ENCODE measurements at places on chromosomes 13 and 19.

- DNase-seq = no peak
Measured at GRCh38 chr19:35177377-35178274, 23.1 kb downstream of the FXYD5 start.

- no peak for DNase-seq
Measured at GRCh38 chr19:29812080-29812880, 489 bp downstream of the CCNE1 start.

DNA sequence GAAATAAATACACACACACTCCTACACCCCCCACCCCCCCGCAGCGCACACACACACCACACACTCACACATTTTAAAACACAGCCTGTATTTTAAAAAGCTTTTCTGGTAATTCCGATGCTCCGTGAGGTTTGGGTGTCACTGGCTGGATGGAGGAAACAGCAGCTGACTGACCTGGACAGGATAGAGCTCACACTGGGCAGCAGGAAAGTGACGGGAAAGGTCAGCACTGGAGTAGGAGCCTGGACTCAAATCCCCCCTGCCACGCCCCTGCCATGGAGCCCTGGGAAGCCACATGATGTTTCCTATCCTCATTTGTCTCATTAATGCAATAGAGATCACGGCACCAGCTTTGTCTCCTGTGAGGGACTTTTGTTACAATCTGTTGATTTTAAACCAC, 49.3 kb upstream of the STARD13 start:
- DNase-seq = no peak

DNA sequence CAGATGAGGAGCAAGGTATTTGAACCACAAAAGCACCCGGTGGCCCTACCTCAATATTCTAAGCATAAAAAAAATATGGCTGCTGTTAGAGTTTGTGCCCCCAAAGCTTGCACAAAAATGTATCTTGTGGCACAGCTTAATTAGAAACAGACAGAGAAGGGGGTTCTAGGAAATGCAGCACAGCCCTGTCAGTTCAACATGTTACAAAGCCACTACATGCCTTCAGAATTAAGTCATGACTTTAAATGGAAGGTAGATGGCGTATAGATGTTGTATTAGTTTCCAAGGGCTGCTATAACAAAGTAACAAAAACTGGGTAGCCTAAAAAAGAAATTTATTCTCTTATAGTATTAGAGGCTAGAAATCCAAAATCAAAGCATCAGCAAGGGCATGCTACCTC, 703.8 kb downstream of the DIAPH3 start:
- DNase-seq = no peak

- DNase-seq = no peak
Measured at GRCh38 chr19:40281381-40282208, 3.5 kb downstream of the AKT2 start.

DNA sequence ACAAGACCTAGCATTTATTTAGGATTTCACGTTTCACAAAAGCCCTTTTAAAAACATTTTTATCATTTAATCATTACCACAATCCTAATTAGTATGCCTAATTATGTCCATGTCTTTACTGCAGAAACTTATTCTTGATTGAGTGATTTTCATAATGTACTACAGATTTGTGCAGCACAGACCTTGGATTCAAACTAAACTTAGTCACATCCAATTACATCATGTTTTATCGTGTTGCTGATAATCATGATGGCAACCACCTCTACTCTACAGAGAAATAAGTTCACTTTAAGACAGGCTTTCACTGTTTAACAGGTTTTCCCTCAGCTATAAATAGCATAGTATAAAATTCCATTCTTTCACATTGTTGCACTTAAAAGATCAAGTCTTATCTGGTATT, 240.9 kb upstream of the RFC3 start:
- DNase-seq = no peak

DNA sequence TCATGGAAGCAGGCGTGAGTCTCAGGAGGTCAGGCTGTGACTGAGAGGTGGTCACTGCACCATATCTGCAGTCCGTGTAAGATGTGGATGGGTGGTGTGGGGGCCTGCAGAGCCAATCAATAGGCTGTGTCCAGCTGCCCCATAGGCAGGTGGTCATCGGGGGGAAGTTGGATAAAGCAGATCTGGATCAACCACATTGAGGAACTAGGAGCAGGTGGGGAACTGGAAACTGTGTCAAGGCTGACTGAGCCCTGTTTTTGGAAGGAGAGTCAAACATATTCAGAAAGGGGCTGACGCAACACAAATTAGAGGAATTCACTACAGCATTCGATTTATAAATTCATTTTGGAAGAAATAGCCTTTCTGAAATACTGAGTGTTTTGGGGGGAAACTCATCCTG, 15.0 kb downstream of the CLEC4M start:
- DNase-seq = no peak

DNA sequence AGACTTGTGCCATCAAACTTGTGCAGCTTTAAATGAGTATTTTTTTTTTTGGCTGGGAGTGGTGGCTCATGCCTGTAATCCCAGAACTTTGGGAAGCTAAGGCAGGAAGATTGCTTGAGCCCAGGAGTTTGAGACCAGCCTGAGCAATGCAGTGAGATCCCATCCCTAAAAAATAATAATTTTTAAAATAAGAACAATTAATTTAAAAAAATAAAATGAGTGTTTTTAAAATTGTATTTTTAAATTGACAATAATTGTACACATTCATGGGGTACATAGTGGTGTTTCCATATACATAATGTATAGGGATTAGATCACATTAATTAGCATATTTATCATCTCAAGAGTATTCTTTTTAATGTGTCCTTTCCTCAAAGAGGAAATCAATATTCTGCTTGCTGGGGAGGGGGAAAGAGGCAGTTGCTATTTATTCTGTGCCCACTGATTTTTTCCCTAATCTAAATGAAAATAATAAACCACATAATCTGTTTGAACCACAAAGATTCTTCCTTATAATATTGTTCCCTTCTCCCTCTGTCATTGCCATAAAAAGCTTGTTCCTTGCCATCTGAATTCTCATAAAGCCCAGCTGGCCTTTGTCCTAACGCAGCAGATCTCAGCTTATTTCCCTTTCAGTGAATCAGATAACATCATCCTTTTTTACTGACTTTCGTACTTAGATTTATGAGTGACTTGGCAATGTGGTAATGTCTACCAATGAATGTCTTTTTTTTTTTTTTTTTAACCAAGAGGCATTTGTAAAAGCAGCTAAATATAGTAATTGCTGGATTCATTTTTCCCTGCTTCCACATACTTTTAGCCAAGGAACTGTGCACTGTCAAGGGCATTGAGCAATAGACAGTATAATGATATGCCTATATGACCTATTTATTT, 81.8 kb upstream of the RUBCNL start:
- no peak for DNase-seq

- DNase-seq = no peak
Measured at GRCh38 chr13:97441368-97441767, 7.4 kb downstream of the RAP2A start.

DNA sequence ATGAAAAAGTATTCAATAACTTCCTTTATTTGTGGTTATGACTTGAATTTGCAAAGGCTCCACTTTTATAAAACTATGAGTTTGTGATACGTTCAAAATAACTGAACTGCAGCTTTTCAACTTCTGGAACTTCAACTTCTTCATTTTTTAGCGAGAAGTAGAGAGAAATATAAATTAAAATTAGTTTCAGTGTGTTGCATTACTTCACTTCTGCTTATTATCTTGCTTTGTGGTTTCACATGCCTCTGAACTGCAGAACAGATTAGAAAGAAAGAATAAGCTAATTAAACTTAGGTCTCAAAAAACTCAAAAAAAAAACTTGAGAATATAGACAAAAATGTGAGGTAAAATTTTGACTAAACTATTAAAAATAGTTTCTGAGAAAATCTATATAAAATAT, 1073.4 kb downstream of the PCDH17 start:
- no peak for DNase-seq

GRCh38 chr19:37583340-37583739, 11.3 kb downstream of the ZNF571 start:
- DNase-seq = no peak

GRCh38 chr13:70613295-70613694, 505.0 kb upstream of the KLHL1 start:
- DNase-seq = no peak

DNA sequence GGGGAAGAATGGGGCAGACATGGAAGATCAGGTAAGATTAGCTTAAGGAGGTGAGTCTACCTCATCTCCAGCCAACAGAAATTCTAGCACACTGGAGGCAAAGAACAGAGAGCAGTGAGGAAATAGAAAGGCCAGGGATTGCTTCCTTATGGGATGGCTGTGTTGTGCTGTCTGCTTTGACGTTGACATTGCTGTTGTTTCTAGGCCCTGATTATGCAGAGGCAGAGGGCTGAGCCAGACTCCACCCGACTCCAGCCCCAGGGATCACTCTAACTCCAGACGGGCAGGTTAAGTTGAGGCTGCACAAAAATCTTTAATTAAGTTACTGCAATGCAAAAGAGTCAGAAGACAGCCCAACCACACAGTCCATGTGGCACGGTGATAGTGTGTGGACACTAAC, 24.1 kb downstream of the CRYL1 start:
- DNase-seq = no peak

DNA sequence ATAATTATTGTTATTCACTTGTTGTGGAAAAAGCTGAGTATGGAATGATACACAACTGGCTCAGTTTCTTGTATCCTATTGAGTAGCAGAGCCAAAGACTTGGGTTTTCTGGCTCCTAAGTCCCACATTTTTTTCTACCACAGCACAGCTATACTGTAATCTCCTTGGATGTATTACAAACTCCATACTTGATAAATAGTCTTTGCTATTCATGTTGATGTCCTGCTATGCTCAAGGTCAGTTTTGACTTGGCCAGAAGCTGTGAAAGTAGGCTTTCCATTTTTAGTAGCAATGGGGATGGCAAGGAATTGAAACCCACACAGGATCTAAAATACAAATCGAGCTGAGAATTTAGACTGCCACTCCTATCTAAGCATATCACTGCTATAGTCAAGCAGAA, 79.1 kb downstream of the B3GLCT start:
- DNase-seq = no peak

GRCh38 chr19:17236811-17237543, 8.7 kb downstream of the NR2F6 start:
- DNase-seq = no peak

Measured in stimulated activated CD4-positive, alpha-beta T cell treated with anti-CD3 and anti-CD28 coated beads, Interleukin-2, amount 100 ng/mL, for 4 hours (primary cell).